Right lobe of liver (tissue), 6 donors: ENCODE measurements at places on chromosomes 6 and 20. TPM values are rescaled to one million over a fixed set of nuclear protein-coding genes. Genes with fewer than 3 reads are reported as not detected.

DNA sequence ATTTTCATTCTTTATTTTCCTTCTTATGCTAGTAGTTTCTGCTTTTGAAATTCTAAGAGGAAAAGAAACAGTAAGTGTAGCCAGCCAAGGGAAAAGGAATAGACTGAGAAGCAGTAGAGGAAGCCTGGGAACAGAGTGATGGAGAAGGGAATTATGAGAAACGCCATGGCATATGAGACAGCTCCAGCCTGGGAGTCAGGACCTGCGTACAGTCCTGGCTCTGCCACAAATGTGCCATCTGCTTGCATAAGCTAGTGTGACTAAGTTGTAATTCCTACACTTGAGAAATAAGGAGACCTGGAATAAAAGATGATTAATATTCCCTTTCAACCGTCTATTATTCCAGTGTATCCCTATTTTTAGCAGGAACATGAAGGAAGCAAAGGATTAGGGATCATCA, 47.5 kb downstream of the OSTM1 start:
- DNase-seq: no peak
- H3K27me3 ChIP-seq: no peaks in the 10 kb centered on the region
- H3K4me3 ChIP-seq: no peak overlapping the region
- no peaks in the 10 kb centered on the region for H3K4me1 ChIP-seq
- no peaks in the 10 kb centered on the region for H3K36me3 ChIP-seq
- H3K27ac ChIP-seq: no peak overlapping the region

DNA sequence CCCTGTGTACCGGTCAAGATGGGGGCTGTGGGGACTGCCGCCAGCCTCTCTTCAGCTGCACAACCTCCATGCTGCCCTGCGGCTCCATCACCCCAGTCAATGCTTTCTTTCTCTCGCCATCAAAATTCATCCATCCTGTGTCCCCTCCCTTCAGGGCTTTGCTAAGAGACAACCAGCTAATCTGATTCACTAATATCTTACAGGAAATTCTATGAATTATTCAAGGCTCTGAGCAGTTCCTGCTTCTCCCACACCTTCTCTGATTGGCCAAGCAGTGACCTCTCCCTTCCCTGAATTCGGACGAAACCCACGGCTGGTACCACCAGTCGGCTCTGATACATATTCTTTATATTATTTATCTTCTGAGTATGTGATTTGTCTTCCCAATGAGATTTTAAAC, 13.8 kb downstream of the ITPR3 start:
- no peaks in the 10 kb centered on the region for H3K36me3 ChIP-seq
- no peak overlapping the region for H3K4me3 ChIP-seq
- peaks cover 7% of the 10 kb centered on the region for H3K4me1 ChIP-seq
- no peak for DNase-seq
- no peak overlapping the region for H3K27ac ChIP-seq

- H3K4me1 ChIP-seq: no peaks in the 10 kb centered on the region
- no peak overlapping the region for H3K4me3 ChIP-seq
- no peak for DNase-seq
- H3K36me3 ChIP-seq: no peaks in the 10 kb centered on the region
- H3K27me3 ChIP-seq: no peaks in the 10 kb centered on the region
These were observed 205.3 kb upstream of the CNR1 start for GRCh38 chr6:88371480-88371879.

GRCh38 chr6:157679605-157680580, 143.2 kb upstream of the SNX9 start:
- no peak overlapping the region for H3K27ac ChIP-seq
- no peak for DNase-seq
- no peaks in the 10 kb centered on the region for H3K36me3 ChIP-seq
- no peak overlapping the region for H3K4me3 ChIP-seq
- no peaks in the 10 kb centered on the region for H3K27me3 ChIP-seq

DNA sequence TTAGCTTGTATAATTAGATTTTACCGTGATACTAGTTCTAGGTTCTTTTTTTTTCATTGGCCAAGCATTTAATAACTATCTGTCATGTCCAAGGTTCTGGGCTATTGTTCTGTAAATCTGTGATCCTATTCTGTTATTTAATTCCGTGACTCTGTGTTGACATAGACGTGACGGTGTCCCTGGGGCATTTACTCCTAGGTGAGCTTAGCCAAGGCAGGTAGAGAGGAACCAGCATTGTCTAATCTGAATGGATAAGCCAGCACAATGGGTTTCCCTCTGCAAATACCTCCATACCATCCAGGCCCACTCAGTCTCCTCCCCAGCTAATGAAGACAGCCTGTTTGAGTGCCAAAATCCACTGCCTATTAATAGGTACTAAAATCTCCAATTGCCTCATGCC, 8.9 kb upstream of the CDSN start:
- no peaks in the 10 kb centered on the region for H3K36me3 ChIP-seq
- H3K4me3 ChIP-seq: no peak overlapping the region
- no peaks in the 10 kb centered on the region for H3K27me3 ChIP-seq

DNA sequence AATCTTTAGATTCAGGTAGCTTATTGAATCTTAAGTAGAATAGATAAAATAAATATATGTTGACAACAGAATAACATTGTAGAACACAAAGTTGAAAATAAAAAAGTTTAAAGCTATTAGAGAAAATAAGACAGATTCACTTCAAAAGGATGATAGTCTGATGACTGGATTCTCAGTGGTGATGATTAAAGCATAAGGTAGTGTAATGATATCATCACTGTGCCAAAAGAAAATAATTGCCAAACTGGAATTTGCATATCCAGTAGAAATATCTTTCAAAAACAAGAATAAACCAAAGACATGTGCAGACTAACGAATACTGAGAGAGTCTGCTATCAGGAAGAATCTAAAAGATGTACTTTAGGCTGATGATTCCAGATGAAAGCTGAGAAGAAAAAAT, 30.2 kb downstream of the ENPP1 start:
- no peaks in the 10 kb centered on the region for H3K27me3 ChIP-seq
- no peak overlapping the region for H3K4me3 ChIP-seq
- H3K36me3 ChIP-seq: no peaks in the 10 kb centered on the region

DNA sequence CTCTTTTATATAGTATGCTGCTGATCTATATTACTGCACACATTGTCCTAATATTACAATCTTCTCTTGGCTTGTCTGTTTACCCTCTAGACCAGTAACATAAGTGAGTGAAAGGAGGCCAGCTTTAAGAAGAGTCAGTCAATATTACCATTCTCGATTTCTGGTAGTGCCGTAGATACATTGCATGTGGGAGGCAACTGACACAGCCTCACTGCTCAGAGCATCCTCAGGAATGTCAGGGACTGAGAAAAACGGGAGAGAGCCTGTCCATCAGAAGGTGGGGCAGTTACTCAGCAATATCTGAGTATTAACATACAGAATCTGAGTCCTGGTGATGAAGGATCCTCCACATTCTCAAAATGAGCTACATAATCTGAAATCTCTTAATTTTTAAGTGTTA, 259.9 kb downstream of the GJA1 start:
- DNase-seq: no peak
- H3K4me3 ChIP-seq: no peak overlapping the region

DNA sequence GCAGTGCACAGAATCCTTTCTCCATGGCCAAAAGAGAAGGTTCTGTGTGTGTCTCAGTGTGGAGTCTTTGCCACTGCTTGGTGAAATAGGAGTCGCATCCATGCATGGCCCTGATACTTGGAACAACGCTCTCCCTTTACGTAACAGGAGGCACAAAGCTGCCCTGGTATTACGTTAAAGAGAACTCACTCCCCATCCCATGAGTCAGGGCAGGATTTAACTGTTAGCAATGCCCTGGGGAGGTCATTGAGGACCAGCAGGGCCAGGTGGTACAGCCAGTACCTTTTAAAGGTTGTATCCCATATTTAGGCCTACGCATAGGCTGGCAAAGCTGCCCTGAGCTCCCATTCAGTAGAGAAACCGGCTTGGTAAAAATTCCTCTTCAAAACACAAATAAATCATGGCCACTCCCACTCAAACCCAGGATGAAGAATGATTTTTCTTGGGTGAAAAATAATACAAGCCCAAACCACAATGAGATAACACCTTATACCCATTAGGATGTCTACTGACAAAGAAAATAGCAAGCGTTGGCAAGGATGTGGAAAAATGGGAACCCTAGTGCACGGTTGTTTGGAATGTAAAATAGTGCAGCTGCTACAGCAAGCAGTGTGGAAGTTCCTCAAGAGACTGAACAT, 37.1 kb downstream of the MYLK4 start:
- H3K36me3 ChIP-seq: no peaks in the 10 kb centered on the region
- DNase-seq: no peak
- H3K4me1 ChIP-seq: no peaks in the 10 kb centered on the region

DNA sequence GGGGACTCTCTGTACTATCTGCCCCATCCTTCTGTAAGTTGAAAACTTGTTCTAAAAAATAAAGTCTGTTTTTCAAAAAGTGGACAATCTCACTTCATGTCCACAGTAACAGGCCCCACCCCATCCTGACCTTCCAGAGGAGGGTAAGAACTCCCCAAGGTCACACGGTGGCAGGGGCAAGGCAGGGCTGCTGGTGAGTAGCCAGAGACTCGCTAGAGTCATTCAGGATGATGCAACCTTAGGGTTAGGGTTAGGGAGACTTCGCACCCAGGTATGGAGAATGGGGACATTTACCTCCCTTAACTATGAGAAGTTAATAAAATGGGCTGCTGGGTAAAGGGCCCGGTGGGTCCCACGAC, 15.4 kb downstream of the PEDS1 start:
- peaks cover 5% of the 10 kb centered on the region for H3K36me3 ChIP-seq
- DNase-seq: peak; percentile 75
- H3K4me1 ChIP-seq: peaks cover 47% of the 10 kb centered on the region
- H3K4me3 ChIP-seq: no peak overlapping the region
- no peaks in the 10 kb centered on the region for H3K27me3 ChIP-seq
- H3K27ac ChIP-seq: peak overlapping the region; percentile 91

GRCh38 chr6:158668707-158669103, 18.9 kb downstream of the SYTL3 start:
- H3K4me3 ChIP-seq: no peak overlapping the region
- no peak overlapping the region for H3K27ac ChIP-seq
- no peak for DNase-seq

- H3K27me3 ChIP-seq: no peaks in the 10 kb centered on the region
- H3K36me3 ChIP-seq: no peaks in the 10 kb centered on the region
- no peak overlapping the region for H3K27ac ChIP-seq
- H3K4me1 ChIP-seq: no peaks in the 10 kb centered on the region
- no peak overlapping the region for H3K4me3 ChIP-seq
These were observed 138.1 kb downstream of the TFAP2A start for GRCh38 chr6:10276660-10277287.

DNA sequence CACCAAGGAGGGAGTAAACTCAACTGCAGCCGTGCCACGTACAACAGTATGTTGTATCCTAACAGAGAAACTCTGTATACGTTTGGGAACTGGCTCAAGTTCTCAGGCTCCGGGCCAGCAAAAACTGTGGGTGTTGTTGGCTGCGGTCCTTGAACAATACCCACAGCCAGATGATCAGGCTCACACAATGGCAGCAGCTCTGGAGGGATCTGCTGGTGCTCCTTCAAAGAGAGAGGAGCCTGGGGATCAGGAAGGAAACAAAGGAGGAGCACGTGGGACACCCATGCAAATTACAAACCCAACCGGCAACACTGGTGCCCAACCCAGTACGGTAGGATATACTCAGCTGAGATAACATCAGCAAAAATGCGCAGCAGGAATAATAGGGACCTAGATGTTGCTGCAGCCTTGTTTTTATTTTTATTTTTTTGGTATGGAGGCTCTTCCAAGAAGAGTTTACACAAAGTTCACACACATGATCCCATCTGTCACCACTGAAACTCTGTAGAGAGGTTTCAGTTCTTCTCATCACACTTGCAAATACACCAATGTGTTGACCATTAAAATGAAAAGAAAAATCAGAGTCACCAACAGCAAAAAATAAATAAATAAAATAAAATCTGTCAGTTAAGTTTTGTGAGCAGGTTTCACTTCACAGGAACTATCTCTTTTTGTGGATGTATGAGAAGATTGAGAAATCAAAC, 41.2 kb upstream of the PDE10A start:
- DNase-seq: no peak
- no peak overlapping the region for H3K27ac ChIP-seq
- H3K4me1 ChIP-seq: no peaks in the 10 kb centered on the region
- no peaks in the 10 kb centered on the region for H3K36me3 ChIP-seq

GRCh38 chr20:41478026-41478425, 111.4 kb upstream of the EMILIN3 start:
- H3K27me3 ChIP-seq: no peaks in the 10 kb centered on the region
- no peak for DNase-seq
- H3K4me3 ChIP-seq: no peak overlapping the region
- H3K27ac ChIP-seq: no peak overlapping the region
- no peaks in the 10 kb centered on the region for H3K4me1 ChIP-seq

- H3K27ac ChIP-seq: peak within 1 kb of the TSS; percentile 96
- peak; percentile 65 for DNase-seq
- peak within 1 kb of the TSS; percentile 66 for H3K4me3 ChIP-seq
- no peaks in the 10 kb centered on the region for H3K36me3 ChIP-seq
- H3K27me3 ChIP-seq: no peaks in the 10 kb centered on the region
- H3K4me1 ChIP-seq: peaks cover 37% of the 10 kb centered on the region
These were observed at the start of gene ATXN1 for GRCh38 chr6:16760516-16761470. Gene ATXN1, minus strand, starts transcription at chr6:16761460.

DNA sequence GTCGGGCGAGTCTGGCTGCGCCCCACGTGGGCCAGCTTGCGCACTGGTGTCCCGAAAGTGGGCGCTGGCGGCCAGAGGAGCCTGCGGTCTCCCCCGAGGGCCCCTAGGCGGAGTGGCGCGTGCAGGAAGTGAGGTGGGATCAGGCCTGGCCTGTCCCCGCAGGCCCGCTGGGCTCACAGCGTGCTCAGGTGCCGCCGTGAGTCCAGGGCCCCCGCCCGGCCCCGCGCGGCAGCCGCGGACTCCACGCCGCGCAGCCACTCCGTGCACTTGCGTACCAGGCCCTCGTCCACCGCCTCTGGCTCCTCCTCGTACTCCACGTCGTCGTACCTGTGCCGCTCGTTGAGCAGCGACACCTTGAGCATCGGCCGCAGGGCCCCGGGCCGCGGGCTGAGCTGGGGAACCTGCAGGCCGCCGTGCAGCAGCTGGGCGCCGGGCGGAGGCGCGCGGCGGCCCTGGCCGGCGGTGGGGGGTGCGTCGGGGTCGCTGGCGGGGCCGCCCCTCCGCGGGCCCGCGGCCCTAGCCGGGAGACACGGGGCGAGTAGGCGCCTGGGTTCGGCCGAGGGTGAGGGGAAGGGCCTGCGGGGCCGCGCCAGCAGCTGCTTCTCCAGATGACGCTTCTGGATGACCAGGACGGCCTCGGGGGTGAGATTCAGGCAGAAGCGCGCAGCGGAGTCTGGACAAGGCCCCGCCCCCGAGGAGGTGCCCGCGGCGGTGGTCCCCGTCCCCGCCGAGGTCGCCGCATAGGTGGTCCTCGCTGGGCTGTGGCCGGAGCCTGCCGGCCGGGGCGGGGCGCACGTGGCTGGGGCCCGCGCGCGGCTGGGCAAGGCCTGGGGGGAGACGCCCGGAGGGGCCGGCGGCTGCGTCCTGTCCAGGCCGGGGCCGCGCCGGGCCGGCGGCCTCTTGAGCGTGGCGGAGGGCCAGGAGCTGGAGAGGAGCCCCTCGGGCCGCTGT, 835 bp downstream of the PRR18 start:
- H3K27ac ChIP-seq: no peak overlapping the region
- H3K27me3 ChIP-seq: no peaks in the 10 kb centered on the region
- H3K4me1 ChIP-seq: peaks cover 11% of the 10 kb centered on the region
- DNase-seq: peak; percentile 36

The SASH1 gene
- 19.0 TPM for total RNA-seq

The FAM229B gene
- 9.6 TPM for total RNA-seq

The FRMD1 gene
- 0.12 TPM for total RNA-seq

The PI3 gene
- total RNA-seq: not detected

The RAB23 gene
- total RNA-seq: 2.6 TPM

The FAM83C gene
- total RNA-seq: not detected

The LAMA2 gene
- 3.6 TPM for total RNA-seq

The LIME1 gene
- total RNA-seq: 101 TPM

The FNDC11 gene
- not detected for total RNA-seq

The MMS22L gene
- total RNA-seq: 1.3 TPM

The EYS gene
- total RNA-seq: 0.54 TPM
